DMS79 (cell line): ENCODE measurements at places on chromosomes 7 and 10.

DNA sequence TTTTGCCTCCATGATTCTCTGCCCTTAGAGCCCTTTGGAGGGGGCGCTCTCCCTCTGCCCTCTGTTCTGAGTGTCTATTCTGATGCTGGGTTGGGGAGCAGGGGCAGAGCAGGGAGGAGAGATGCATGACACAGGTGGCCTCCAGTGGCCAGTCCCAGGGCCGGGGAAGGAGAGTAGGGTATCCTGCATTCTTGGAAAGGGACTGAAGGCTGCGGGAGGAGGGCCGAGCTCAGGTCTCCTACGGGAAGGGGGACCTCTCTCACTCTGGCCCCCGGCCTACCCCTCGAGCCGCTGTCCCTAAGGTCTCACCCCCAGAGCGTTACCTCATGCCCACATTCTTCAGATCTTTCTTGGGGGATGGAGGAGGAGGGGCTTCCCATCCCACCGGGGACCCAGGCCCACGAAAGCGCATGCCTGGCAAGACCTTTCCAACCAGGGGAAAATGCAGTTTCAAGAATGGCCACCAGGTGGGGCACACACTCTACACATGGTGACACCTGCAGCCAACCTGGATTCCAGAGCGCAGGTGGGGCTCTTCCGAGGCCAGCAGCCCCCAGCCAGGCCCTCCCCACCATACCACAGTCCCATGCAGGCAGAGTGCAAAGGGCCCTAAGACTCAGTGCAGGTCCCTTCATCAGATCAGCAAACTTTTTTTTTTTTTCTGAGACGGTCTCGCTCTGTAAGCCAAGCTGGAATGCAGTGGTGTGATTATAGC is 86.4 kb downstream of the MYL10 start:
- peak; percentile 14 for DNase-seq

GRCh38 chr10:68334672-68335467 is 2.1 kb upstream of the PBLD start:
- DNase-seq = no peak

DNA sequence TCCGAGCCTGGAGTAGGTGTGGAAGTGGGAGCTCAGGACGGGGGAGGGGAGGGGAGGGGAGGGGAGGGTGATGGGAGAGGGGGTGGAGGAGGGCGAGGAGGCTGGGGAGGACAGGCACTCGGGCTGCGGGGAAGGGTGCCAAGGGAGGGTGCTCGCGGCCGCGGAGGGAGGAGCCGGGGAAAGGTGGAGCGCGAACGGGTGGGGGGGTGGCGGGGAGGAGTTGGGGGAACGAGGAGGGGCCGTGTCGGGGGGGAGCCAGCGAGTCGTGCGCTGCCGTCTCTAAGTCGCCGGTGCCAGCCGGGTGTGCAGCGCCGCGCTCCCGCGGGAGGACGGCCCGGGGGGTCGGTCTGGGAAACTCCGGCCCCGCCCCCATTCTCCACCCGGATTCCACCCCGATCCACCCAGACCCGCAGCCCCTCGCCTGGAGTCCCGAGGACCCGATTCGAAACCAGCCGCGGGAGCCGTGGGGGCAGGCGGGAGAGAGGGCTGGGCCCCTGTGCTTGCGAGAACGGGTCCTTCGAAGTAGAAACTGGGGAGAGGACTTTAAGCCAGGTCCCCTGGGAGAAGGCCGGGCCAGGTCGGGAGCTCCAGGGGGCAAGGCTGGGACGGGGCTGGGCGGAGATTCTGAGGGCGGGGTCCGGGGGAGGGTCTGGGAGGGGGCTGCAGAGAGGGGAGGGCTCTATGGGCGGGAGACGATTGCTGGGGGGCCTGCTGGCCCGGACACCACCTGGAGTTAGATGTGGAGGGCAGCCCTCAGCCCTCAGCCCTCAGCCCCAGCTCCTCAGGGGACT is at the start of gene ZNF467:
Gene ZNF467 (minus strand): TSS at position 143 of the 791 bp plus-strand sequence. CDS start 2,556 bp downstream, outside the sequence.
- DNase-seq = no peak

GRCh38 chr10:29204070-29204800 is 84.6 kb upstream of the LYZL1 start:
- DNase-seq = no peak

DNA sequence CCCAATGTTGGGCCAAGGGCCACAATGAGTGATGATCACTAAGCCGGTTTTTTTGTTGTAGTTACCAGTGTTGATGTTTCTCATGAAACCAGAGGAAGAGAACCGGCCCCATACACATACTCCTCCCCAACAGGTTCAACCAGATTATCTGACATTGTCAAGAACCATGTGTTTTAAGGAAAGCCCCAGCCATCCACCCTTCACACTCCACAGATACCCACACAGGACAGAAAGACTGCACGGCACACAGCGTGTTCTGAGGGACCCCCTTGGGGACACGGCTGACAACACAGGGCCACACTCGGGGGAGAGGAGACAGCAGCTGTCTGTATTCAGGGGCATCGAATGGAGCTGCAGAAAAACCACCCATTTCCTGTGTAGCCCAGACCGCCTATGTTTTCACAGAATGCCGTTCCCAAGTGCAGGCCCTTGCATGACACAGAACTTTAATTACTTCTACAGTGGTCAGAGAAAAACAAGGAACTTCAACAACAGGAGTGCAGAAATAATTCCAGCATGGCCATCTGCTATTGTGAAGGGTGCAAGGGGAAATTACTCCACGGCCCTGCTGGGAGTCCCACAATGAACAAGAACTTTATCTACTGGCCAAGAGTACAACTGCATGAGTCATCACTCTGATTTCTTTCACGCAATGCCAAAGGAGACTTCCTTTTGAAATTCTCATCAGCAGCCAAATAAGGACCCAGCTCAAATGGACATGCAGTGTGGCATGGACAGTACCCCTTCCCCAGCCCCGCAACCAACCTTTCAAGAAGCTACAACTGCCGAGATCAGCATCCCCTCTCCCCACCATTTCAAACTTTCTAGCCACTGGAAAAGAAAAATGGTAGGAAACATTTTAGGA is 2.3 kb downstream of the KLF6 start:
- no peak for DNase-seq

- DNase-seq = no peak
Measured at GRCh38 chr7:157412491-157413180, 75.8 kb downstream of the DNAJB6 start.

GRCh38 chr10:91800182-91800581 is 2.0 kb downstream of the TNKS2 start:
- no peak for DNase-seq

- no peak for DNase-seq
Measured at GRCh38 chr7:103532955-103533354, 86.9 kb upstream of the SLC26A5 start.

DNA sequence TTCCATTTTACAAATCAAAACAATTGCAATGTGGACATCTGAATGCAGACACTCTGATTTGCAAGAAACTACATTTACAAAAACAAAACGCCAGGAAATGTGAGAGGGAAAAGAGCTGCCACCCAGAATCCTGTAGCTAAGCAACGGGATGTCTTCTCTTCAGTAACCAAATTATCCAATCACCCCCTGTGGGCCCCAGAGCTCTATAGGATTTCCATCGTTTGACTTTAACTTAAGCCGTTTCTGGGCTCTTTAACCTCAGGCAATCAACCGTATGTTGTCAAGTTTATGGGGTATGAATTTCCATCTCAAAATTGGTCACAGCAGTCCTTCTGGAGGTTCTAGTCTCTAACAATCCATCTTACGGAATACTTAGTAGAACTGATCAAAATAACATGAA is 240.5 kb downstream of the ETV1 start:
- DNase-seq = no peak

- DNase-seq = no peak
Measured at GRCh38 chr7:71804256-71804655, 607.9 kb downstream of the CALN1 start.

- DNase-seq = no peak
Measured at GRCh38 chr10:97335188-97335619, 675 bp upstream of the FRAT2 start.

DNA sequence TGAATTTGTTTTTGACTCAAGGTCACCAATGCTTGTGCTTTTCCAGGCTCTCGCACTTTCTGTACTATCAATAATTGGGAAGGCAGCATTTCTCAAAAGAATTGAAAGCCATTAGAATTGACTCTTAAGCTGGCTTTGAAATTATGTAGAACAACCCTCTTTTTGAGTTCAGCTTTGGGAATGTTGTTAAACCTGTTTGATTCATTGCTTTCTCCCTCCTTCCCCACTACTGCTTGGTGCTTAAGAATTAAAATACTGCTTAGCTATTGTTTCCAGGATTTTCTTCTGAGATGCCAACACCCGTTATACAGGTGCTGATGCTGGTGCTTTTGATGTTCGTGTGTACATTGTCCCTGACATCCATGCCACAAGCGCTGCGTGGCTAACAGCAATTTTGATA is 15.5 kb upstream of the FZD8 start:
- DNase-seq = no peak

DNA sequence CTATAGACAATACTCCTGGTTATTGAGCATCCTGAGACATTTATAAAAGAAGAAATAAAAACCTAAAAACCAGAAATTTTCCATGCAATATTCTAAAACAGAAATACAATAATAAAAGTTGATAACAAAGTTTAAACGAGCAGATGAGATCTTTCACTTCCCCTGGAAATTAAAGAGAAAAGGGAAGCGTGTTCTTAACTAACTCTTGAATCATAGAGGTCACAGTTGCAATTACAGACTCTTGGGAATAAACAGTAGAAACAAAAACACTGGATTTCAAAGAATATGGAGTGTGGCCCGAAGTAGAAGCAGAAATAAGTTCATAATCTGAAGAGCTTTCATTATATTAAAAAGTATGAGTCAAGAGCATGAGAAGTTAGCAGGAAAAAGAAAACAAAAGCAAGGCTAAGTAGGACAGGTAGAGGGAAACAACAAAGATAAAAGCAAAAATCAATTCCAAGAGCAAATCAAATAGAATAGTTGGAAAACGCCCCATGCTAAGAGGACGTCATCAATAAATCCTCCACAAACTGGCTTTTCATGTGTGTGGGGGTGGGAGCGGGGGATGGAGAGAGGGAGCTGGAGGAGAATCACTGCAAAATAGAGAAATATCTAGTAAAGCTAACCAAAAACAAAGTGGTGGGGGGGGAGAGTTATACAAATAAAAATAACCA is 55.2 kb upstream of the C10orf71 start:
- DNase-seq = no peak

DNA sequence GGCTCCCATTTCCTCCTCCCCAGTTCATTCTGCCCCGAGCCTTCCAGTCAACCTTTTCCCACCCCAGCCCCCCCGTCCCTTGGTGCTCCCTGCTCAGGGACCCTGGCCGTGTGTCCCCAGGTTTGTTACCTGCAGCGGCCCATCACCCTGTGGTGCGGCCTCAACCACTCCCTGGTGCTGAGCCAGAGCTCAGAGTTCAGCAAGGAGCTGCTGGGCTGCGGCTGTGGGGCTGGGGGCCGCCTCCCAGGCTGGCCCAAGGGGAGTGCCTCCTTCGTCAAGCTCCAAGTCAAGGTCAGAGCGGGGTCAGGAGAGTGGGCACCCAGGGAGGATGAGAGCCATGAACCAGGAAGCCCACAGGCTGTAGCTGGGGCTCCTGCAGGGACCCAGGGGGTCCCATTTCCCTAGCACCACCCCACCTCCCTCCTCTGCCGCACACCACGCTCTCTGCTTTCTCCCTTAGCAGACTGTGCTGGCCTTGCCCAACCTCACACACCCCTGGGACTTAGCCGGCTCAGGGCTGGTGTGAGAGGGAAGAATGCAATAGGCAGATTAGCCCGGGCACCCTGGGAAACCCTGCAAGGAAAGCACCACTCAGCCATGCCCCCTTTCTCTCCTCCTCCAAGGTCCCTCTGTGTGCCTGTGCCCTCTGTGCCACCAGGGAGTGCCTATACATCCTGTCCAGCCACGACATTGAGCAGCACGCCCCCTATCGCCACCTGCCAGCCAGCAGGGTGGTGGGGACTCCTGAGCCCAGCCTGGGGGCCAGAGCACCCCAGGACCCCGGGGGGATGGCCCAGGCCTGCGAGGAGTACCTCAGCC is 2.0 kb upstream of the PCOLCE start:
- DNase-seq = no peak

DNA sequence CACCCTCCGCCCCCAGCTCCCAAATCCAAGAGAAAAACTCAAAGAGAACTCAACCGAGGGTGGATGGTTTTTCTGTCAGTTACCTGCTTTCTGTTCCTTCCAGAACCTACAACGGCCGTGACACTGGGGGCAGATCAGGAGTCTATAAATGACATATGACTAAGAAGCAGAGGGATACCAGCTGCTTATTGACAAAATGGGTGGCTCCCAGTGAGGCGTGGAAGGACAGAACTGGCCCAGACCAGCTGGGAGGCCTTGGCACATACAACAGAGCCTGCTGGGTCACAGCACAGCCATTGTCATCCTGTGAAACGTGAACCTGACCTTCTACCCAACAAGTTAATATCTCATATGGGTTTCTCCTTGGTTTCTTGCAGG is 84.3 kb upstream of the ADRB1 start:
- no peak for DNase-seq
